ENCODE measurements at places on chromosomes 11 and 22. TPM values are rescaled to one million over a fixed set of nuclear protein-coding genes. Genes with fewer than 3 reads are reported as not detected.

POU2AF2 gene
- 0.89 TPM for polyA plus RNA-seq

ACRV1 gene
- polyA plus RNA-seq = 0.08 TPM

LAYN gene
- polyA plus RNA-seq = 7.7 TPM

ASPHD2 gene
- polyA plus RNA-seq = 1.7 TPM

SLC22A12 gene
- polyA plus RNA-seq = not detected

DCHS1 gene
- polyA plus RNA-seq = 6.3 TPM

ASCL2 gene
- 5.8 TPM for polyA plus RNA-seq

NXPE2 gene
- not detected for polyA plus RNA-seq

KCTD14 gene
- 8.7 TPM for polyA plus RNA-seq

DNA sequence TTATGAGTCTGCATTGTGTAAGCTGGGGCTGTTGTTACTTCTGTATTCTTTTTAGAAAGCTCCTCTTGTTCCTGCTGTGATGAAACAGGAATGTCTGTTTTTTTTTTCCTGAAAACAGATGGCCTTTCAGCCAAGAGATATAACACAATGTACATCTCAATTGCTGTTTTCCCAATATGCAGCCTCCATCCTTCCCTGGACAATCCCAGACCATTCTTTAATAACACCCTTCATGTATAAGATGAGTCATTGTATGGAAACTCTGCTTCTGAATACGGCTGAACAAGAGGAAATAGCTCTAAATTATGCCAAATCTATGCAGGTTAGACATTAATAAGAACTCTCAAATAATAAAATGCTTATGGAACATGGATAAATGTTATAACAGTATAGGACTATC lies 60.2 kb upstream of the LRRC4C start:
- DNase-seq = no peak

GRCh38 chr11:118152552-118153471 lies at the start of gene SCN4B:
Gene SCN4B (minus strand): TSS chr11:118152823. CDS start chr11:118152673, 150 bp downstream.
- peak; percentile 88 for DNase-seq

GRCh38 chr11:3003396-3004231 lies 11.5 kb upstream of the NAP1L4 start:
- no peak for DNase-seq

DNA sequence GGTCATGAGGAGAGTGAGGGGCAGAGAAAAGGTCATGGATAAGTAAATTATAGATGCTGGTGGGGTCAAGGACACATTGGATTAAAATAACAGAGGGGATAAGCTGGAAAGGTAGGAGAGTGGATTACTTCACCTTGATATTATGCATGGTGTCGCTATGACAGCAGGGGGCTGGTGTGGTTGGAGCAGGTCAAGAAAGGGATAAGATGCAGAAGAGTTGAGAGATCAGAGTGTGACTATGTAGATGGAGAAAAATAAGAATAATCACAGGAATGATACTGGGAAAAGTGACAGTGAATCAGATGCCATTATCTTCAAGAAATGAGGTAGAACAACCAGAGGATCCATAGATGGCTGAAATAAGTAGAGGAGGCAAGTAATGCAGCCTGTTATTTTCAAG lies 29.4 kb upstream of the AMOTL1 start:
- no peak for DNase-seq

DNA sequence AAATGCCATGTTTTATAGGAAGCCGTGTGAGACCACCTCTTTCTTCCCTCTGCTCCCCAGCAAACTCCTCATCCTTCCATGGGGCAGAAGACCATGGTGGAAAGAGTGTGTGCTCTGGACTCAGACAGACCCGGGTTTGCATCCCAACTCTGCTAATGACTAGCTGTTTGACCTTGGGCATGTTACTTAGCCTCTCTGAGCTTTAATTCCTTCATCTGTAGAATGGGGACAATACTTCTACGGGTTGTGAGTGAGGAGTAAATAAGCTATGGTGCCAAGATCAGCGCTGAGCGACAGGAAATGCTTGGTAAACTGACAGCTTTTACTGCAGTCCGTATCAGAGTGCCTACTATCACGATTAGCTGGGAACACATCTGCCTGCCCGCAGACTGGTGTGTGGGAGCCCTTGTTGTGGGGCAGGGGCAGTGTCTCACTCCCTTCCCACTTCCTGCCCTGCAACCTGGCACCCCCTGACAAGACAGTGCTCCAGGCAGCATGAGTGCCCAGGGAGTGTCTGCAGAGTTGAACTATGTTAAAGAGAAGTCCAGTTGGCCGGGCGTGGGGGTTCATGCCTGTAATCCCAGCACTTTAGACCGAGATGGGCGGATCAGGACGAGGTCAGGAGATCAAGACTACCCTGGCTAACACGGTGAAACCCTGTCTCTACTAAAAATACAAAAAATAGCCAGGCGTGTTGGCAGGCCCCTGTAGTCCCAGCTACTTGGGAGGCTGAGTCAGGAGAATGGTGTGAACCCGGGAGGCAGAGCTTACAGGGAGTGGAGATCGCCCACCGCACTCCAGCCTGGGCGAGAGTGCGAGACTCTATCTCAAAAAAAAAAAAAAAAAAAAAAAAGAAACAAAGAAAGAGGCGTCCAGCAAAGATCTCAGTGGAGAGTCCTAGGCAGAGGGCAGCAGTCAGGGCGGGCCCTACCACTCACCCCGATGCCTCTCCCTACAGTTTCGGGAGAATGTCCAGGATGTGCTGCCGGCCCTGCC lies 2.2 kb downstream of the SEC14L2 start:
- no peak for DNase-seq

DNA sequence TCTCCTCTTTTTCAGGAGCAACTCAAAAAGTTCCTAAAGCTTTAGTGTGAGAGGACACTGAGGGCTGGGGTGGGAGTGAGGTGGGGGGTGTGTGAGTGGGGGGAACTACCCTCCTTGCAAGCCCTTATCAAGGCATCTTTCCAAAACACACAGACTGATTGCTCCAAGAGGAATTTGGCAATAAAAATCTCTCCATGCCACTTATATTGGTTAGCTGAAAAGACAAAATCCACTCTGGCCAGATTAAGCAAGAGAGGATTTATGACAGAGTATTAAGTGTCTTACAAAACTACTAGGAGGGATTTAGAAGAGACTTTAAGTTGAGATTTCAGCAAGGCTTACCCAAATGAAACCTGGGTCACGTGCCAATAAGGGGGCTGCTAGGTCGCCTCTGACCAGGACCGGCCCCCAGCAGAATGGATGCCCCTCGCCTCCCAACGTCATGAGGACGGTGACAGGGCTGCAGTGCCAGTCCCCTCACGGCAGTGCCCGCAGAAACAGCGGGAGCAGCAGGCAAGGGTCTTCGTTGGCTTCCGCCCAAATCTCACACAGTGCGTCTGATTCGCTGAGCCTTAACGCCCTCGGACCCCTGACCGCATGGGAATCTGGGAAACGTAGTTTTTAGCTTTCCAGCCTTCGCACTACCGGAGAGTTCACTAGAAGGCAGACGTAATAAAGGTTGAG lies 22.1 kb upstream of the CTR9 start:
- DNase-seq = peak; percentile 53

- DNase-seq = peak; percentile 38
These were observed 63.6 kb downstream of the NFAM1 start for GRCh38 chr22:42368379-42369249.

GRCh38 chr11:19816817-19817216 lies 104.2 kb downstream of the NAV2 start:
- no peak for DNase-seq

DNA sequence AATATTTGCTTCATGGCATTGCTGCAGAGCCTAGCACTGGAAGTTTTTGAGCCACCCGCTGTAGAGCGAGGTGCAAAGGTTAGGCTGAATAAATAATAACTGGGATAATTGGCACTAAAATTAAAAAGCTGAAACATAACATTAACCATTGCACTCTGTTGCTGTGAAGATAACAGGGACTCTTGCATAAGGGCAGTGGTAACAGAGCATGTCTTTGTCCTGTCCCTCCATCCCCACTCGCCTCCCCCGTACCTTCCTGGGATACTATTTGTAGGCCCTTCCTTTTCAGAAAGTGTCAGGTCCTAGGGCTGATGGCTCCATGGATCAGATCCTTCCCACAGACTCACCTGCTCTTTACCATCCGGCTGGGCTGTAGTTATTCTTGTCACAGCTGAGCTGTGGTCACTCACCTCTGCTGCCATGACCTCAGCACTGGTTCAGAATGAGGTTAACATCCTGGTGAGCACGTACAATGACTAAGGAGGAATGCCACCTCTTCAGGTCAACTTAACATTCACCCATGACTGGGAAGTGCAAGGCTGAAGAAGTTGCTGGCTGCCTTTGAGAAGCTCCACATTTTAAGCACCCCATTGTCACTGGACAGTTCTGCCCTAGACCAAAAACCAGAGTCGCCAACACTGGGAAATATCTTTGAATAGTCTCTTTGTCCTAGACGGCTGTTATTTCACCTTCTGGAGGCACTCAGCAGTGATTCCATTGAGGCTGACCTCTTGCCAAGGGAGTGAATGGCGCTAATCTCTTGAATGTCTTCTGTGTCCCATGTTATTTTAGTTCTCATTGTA lies 103.2 kb upstream of the KIRREL3 start:
- no peak for DNase-seq

DNA sequence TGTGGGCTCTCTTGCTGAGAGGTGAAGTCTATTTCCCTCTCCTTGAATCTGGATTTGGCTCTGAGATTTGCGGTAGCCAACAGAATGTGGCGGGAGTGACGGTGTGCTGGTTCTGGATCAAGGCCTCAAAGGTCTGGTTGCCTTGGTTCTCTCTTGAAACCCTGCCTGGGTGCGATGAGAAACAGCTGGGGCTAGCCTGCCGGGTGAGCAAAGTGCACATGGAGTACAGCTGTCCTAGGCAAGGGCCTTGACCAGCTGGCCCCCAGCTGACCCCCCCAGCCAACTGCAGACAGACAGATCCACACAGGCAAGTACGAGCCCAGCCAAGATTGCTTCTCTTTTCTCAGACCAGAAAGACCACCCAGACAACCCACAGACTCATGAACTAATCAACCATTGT lies 10.8 kb downstream of the SUN2 start:
- DNase-seq = no peak

DNA sequence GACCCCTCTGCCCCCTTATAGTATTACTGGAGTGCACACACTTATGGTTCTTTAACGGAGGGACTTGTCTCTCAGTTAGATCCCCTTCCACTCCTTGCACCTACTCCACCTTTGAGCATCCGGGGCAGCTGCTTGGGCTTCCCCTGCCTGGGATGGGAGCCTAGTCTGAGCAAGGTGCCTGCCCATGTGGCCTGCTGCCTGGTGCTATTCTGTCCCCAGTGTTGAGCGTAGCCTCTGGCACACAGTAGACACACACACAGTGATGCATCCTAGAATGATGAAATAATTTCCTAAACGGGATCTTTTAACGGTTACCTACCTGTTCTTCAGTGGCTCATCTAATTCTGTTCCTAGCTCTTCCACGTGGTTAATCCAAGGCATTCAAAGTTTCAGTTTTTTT lies 22.4 kb downstream of the PPFIA1 start:
- DNase-seq = no peak

GRCh38 chr11:128488471-128488870 lies 98.9 kb downstream of the ETS1 start:
- no peak for DNase-seq

DNA sequence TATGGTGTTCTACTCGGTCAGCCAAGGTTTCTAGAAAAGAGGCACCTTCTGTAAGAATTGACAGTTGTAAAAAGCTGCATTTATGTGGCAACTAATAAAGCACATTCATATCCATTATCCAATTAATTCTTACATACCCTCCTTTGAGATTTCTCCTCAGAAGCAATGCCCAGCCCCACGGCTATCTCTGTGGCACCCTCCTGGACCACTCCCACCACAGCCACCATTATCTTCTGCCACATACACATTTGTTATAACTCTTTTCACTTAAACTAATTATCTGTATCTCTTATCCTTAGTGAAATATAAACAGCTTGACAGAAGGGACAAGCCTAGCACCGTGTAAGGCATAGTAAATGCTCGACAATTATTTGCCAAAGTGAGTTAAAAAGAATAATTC lies 48.5 kb downstream of the PAK1 start:
- DNase-seq = no peak

DNA sequence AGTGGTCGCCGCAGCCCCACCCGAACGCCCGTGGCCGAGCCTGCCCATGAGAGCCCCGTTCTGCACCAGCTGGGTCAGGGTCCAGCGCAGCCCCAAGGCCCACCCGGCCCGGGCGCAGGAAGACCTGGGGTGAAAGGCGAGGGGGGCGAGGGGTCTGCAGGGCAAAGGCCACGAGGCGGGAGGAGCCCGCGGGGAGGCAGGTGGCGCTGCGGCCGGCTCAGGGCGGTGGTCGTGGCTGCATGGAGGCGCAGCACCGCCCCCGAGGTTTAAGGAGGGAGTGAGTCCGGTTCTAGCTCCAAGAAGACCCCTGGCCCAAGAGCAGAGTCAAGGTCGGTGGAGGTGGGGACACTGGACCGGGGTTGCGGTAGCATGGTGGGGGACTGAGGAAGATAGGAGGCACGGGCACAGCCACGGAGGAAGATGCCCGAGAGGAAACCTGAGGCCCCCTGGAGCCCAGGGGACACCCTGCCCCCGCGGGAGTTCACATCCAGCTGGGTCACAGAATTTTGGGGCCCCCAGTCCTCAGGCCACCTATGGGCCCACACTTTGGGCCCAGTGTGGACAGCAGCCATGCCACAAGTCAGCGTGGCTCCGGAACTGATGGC lies 514 bp upstream of the HDAC10 start:
- no peak for DNase-seq

- DNase-seq = no peak
These were observed 16.1 kb upstream of the OR51M1 start for GRCh38 chr11:5367448-5368074.

DNA sequence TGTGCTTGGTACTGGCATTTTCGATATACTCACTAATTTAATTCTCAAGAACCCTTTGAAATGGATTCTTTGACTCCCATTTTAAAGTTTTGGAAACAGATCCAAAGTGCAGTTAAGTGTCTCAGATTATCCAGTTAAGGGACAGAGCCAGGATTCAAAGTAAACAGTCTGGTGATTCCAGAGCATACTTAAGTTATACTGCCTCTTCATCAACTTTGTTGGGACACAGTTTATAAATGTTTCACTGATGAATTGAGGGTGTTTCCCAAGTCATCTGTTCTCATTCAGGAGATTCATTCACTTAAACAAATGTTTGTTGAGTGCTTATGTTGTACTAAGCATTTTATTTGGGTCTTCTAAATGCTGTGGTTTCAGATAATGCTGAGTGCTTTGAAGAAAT lies 17.1 kb downstream of the KDM2A start:
- no peak for DNase-seq

GRCh38 chr11:67433536-67434394 lies 3.7 kb downstream of the PTPRCAP start:
- DNase-seq = no peak

DNA sequence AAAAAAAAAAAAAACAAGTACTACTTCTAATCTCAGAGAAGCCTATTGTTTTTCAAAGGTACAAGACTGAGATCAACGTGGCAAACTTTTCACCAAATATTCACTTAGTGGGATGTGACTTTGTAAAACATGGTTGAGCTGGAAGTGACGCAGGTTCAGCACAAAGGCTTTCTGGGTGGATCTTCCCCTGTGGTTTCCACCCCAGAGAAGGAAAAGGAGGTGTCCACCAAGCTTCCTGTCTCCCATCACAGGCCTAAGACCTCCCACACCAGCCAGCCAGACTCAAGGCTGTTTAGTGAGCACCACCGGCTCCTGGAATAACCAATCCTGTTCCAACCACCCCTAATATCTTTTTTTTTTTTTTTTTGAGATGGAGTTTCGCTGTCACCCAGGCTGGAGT lies 5.7 kb downstream of the TMEM184B start:
- DNase-seq = no peak
